ENCODE measurements at places on chromosomes 5 and 9.
A peak's percentile ranks its signal among the peaks of the same experiment; 100 is the strongest.

DNA sequence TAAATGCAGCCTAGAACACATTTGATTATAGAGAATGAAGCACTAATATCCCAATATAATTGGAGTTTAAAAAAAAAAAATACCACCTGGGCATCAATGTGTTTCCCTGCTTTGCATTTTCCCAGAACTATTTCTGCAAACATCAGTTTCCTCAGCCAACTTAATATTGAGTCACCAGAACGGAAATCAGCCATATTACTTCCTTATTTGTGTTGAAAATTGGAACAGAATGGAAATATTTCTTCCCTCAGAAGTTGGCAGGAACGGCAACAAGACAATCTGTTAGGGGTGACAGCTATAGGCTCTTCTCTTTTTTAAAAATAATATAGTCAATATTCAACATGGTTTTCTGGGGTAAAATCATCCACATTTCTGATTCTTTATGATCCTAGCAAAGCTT, 4.0 kb downstream of the MFAP3 start:
- DNase-seq: no peak
- H3K27me3 ChIP-seq: no peaks in the 10 kb centered on the region
- peaks cover 30% of the 10 kb centered on the region for H3K36me3 ChIP-seq
- no peak overlapping the region for H3K4me3 ChIP-seq

DNA sequence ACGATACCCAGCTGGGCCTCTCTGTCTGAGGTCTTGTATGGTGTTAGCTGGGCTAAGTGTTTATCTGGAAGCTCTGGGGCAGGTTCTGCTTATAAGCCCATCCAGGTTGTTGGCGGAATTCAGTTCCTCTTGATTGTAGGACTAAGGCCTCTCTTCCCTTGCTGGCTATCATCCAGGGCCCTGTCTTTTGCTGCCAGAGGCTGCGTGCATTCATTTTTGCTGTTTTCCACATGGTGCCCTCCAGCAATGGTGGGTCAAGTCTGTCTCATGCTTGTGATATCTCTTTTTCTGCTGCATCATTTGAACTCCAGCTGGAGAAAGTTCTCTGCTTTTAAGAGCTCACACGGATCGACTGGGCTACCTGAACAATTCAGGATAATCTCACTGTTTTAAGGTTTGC, 105.7 kb upstream of the ZNF618 start:
- no peak overlapping the region for H3K27ac ChIP-seq
- peaks cover 6% of the 10 kb centered on the region for H3K27me3 ChIP-seq
- H3K4me3 ChIP-seq: no peak overlapping the region
- DNase-seq: no peak
- no peaks in the 10 kb centered on the region for H3K36me3 ChIP-seq

GRCh38 chr5:98722188-98722587, 51.3 kb upstream of the RGMB start:
- H3K4me3 ChIP-seq: no peak overlapping the region
- peaks cover 10% of the 10 kb centered on the region for H3K27me3 ChIP-seq
- no peaks in the 10 kb centered on the region for H3K36me3 ChIP-seq
- H3K4me1 ChIP-seq: no peaks in the 10 kb centered on the region
- H3K27ac ChIP-seq: no peak overlapping the region

DNA sequence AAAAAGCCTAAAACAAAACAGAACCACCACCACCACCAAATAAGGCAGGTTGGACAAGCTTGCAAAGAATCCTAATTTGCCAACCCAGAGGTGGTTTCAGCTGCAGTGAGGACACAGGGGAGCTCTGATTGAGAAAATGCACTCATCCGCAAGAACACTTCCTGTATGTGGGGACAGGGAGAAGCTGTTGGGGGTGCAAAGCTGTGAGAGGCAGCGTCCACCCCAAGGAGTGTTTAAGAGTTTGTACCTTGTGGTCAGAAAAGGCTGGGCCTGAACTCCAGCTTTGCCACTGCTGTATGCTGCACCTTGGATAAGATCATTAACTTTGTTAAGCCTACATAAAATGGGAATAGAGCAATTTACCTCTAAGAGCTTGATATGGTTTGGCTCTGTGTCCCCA, 511.7 kb downstream of the BNC2 start:
- no peaks in the 10 kb centered on the region for H3K27me3 ChIP-seq
- H3K27ac ChIP-seq: no peak overlapping the region
- no peaks in the 10 kb centered on the region for H3K4me1 ChIP-seq
- H3K36me3 ChIP-seq: no peaks in the 10 kb centered on the region

GRCh38 chr9:27340961-27341511, 44.1 kb upstream of the EQTN start:
- peaks cover 4% of the 10 kb centered on the region for H3K36me3 ChIP-seq
- peaks cover 13% of the 10 kb centered on the region for H3K4me1 ChIP-seq
- no peak for DNase-seq
- no peak overlapping the region for H3K27ac ChIP-seq
- H3K27me3 ChIP-seq: no peaks in the 10 kb centered on the region

GRCh38 chr9:121218357-121219027, 16.8 kb upstream of the RAB14 start:
- peaks cover 20% of the 10 kb centered on the region for H3K4me1 ChIP-seq
- H3K36me3 ChIP-seq: peaks cover 21% of the 10 kb centered on the region
- DNase-seq: no peak
- no peaks in the 10 kb centered on the region for H3K27me3 ChIP-seq
- H3K4me3 ChIP-seq: no peak overlapping the region

DNA sequence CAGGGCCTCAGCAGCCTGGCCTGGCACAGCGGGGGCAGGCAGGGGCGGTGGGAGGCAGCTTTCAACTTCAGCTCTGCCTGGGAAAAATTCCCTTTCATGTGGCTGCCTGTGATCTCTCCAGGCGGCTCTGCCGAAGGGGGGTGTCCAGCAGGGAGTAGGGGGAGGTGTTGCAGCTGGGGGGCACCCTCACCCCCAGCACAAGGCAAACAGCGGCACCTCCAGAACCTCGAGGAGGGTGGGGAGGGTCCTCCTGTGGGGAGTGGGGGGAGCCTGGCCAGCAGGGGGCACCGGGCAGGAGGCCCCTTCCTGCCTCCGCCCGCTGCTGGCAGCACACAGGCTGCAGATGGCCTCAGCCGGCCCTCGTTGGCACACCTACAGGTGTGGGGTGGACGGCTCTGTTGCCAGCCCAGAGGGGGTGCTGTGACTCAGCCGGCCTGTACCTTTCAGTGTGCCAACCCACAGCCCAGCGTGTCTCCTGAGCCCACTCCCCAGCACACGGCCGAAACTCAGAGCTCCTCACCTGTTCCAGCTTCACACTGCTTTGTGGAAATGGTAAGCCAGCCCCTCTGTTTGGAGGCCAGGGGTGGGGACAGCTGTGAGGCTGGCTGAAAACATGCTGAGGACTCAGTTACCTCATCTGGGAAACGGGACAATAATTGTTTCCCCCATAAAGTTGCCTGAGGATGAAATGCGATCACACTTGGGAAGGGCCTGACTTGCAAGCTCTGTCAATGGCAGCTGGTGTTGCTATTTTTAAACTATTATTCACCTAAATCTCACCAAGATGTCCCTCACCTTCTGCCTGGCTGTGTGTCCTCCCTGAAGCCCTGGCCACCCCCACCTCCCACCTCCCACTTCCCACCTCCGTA, 37.0 kb downstream of the CXXC5 start:
- H3K4me3 ChIP-seq: no peak overlapping the region
- no peaks in the 10 kb centered on the region for H3K27me3 ChIP-seq
- H3K4me1 ChIP-seq: peaks cover 69% of the 10 kb centered on the region
- no peak for DNase-seq
- H3K36me3 ChIP-seq: peaks cover 50% of the 10 kb centered on the region

GRCh38 chr5:180990882-180991242, 2.2 kb downstream of the BTNL3 start:
- H3K36me3 ChIP-seq: no peaks in the 10 kb centered on the region
- H3K4me3 ChIP-seq: no peak overlapping the region
- DNase-seq: no peak
- H3K27ac ChIP-seq: no peak overlapping the region
- peaks cover 16% of the 10 kb centered on the region for H3K4me1 ChIP-seq

DNA sequence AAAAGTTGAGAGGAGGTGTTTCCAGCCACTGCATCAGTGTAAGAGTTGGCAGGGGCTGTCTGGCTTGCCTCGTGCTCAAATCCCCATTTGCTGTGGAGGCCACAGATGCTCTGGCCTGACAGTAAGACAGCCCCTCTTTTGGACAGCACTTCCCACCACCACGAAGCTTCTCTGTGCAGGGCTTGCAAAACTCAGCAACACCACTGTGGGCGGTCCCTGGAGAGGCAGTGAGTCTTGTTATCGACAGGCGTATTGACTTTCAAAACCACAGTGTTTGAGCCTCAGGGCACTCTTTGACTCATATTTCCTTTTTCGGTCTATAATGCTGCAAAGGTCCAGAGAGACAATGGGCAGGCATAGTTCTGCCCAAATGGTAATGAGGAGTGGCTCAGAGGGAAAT, 539.5 kb downstream of the EBF1 start:
- H3K4me1 ChIP-seq: peaks cover 52% of the 10 kb centered on the region
- no peaks in the 10 kb centered on the region for H3K27me3 ChIP-seq
- peak; percentile 48 for DNase-seq
- H3K27ac ChIP-seq: peak overlapping the region; percentile 61
- H3K4me3 ChIP-seq: peak overlapping the region; percentile 68
- no peaks in the 10 kb centered on the region for H3K36me3 ChIP-seq

DNA sequence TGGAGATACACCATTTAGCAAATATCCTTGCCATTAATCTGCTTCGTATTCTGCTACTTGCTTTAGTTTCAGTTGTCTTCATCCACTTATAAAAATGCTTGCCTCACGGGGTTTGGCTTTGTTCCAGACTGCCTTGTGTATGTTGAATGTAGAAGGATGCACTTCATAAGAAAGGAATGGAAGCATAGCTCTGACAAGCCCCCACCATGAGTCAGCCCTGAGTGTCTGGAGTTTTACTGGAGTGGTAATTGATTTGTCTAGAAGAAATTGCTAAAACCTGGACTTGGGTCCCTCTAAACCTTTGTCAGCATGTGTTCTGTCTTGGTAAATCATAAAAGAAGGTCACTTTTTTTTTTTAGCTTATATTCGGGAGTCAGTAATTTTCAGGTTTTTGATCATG, 4.6 kb downstream of the TEX48 start:
- H3K36me3 ChIP-seq: no peaks in the 10 kb centered on the region
- peaks cover 35% of the 10 kb centered on the region for H3K27me3 ChIP-seq
- no peak overlapping the region for H3K4me3 ChIP-seq
- peaks cover 5% of the 10 kb centered on the region for H3K4me1 ChIP-seq

DNA sequence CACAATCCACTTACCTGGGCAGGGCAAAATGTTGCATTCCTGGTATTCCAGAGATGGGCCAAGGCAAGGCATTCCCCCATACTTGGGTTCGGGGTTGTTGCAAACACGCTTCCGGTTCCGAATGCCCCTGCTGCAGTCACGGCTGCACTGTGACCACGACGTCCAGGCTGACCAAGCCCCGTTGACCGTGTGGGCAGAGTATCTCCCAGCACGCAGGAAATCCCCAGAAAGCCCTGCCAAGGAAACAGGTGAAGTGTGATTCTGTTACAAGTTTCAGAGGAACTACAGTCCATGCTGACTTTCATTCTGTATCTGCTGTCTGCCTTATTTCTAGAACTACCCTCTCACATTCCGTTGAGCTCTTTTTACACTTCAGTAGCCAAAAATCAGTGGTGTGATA, 483.0 kb downstream of the SEMA5A start:
- DNase-seq: no peak
- H3K27ac ChIP-seq: no peak overlapping the region
- no peaks in the 10 kb centered on the region for H3K36me3 ChIP-seq
- no peaks in the 10 kb centered on the region for H3K4me1 ChIP-seq
- H3K27me3 ChIP-seq: no peaks in the 10 kb centered on the region

DNA sequence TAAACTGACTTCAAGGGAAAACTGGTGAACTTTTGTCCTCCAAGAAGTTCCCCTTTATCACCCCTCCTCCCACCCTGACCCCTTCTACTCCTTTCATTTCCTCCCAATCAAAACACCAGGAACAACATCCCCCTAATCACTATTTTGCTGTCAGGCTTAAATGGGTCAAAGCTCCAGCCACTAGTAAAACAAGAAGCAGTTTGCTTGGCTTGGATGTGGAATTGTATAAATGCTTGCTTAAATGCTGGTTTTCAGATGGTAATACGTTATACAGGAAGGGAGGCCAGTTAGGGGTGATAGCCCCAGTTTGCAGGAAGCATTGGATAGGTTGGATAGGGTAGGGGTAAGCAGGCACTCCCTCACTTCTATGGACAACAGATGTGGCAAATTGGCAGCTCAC, 473.6 kb downstream of the AGTPBP1 start:
- no peaks in the 10 kb centered on the region for H3K4me1 ChIP-seq
- H3K36me3 ChIP-seq: no peaks in the 10 kb centered on the region
- no peak overlapping the region for H3K27ac ChIP-seq
- no peaks in the 10 kb centered on the region for H3K27me3 ChIP-seq
- H3K4me3 ChIP-seq: no peak overlapping the region
- no peak for DNase-seq

DNA sequence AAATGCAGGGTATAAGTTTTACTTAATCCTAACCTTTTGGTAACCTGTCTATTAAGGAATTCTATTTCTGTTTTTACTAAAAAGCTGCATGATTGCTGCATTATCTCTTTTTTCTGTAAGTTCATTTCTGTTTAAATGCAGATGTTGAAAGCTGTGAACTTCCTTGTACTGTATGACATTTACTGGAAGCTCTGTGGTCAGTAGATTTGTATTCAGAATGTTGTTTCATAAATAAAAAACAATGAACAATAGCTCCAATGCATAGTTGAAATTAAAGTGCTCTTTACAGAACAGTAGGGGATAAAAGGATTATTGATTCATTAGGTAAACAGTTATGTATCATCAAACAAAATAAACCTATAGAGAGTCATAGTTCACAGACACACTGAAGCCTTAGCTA, 46.5 kb upstream of the FKTN start:
- no peak overlapping the region for H3K27ac ChIP-seq
- peaks cover 9% of the 10 kb centered on the region for H3K4me1 ChIP-seq
- no peaks in the 10 kb centered on the region for H3K27me3 ChIP-seq

DNA sequence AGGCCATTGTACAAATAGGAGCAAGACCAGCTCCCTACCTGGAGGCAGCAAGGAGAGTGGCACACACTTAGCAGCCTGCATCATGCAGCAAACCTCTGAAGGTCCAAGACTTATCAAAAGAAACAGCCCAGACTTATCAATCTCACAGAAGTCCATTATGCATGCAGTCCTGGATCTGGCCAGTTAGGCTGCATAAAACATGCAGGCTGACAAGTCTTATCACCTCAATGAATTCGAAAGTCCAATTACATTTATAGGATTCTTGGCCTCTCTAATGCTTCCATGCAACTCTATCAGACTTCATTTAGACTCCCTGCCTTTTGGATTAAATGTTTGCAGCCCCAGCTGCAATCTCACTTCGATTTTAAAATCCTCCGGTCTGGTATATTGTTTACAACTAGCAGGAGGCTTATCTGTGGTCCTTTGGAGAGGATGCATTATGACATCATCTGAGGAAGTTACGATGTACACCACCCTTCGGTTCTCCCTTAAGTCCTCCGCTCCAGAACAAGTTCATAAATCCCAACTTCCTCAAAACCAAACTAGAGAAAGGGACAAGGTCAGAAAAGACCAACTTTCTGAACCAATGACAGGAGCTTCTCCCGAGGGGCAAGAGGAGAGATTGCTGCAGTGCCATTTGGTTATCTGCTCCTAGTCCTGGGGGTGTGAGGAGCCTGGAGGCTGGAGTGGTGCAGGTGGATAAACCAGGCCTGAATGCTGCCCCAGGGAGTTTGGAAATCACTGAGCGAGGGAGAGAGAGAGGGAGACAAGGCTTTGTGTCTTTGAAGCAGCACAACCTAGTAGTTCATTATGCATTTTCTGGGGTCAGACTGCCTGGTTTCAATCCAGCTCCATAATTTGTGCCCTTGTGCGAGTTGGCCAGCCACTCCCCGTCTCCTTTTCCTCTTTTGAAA, 313.9 kb downstream of the TLE1 start:
- DNase-seq: no peak
- H3K27me3 ChIP-seq: no peaks in the 10 kb centered on the region
- H3K4me3 ChIP-seq: no peak overlapping the region
- H3K36me3 ChIP-seq: no peaks in the 10 kb centered on the region

- DNase-seq: no peak
- H3K36me3 ChIP-seq: no peaks in the 10 kb centered on the region
- no peak overlapping the region for H3K27ac ChIP-seq
- H3K27me3 ChIP-seq: no peaks in the 10 kb centered on the region
- H3K4me3 ChIP-seq: no peak overlapping the region
- no peaks in the 10 kb centered on the region for H3K4me1 ChIP-seq
Measured at GRCh38 chr5:45110399-45110798, 301.7 kb downstream of the MRPS30 start.

All from activated B cell treated with CpG ODN at 0.5 μM for 24 hours (primary cell).